ENCODE measurements at places on chromosomes 16 and 17. TPM values are rescaled to one million over a fixed set of nuclear protein-coding genes. Genes with fewer than 3 reads are reported as not detected.

The ABI3 gene
- polyA plus RNA-seq, result 16.0 TPM

The HS3ST3A1 gene
- 1.5 TPM for polyA plus RNA-seq

- DNase-seq, result no peak
- H3K36me3 ChIP-seq, result no peaks in the 10 kb centered on the region
- no peak overlapping the region for H3K4me3 ChIP-seq
Observed at GRCh38 chr17:63949576-63950250, 17.6 kb upstream of the CD79B start.

GRCh38 chr17:16926061-16926511 lies 45.8 kb downstream of the TNFRSF13B start:
- H3K27ac ChIP-seq, result no peak overlapping the region
- no peak overlapping the region for H3K4me3 ChIP-seq
- H3K36me3 ChIP-seq, result no peaks in the 10 kb centered on the region
- H3K27me3 ChIP-seq, result no peaks in the 10 kb centered on the region

Data from sigmoid colon (tissue), 7 donors.